ENCODE measurements at places on chromosomes 6 and 20.

GRCh38 chr20:51767867-51768758 is at the start of gene ATP9A:
TSS of gene ATP9A (minus strand) at chr20:51768390. CDS start at chr20:51768369, 21 bp downstream.
- no peak for DNase-seq

DNA sequence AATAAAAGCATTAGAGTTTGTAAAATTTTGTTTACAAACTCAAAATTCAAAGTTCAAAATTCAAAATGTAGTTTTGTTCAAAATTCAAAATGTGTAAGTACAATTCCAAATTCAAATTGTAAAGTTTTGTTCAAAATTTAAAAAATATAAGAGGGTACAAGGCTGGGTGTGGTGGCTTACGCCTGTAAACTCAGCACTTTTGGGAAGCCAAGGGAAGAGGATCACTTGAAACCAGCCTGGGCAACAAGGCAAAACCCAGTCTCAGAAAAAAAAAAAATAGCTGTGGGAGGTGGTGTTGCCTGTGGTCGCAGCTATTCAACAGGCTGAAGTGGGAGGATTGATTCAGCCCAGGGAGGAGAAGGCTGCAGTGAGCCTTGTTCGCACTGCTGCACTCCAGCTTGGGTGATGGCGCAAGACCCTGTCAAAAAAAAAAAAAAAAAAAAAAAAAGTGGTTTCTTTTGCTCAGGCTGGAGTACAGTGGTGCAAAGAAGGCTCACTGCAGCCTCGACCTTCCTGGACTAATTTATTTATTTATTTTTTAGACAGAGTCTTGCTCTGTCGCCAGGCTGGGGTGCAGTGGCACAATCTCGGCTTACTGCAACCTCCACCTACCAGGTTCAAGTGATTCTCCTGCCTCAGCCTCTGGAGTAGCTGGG is 5.4 kb upstream of the ZBTB12 start:
- DNase-seq = no peak

GRCh38 chr6:30323806-30324205 is 2.9 kb upstream of the TRIM39 start:
- no peak for DNase-seq

- no peak for DNase-seq
Observed at GRCh38 chr6:122790423-122791309, 1.6 kb downstream of the SMPDL3A start.

GRCh38 chr20:32162351-32162750 is 45.2 kb downstream of the PLAGL2 start:
- no peak for DNase-seq

GRCh38 chr20:57097245-57097915 is 169.1 kb downstream of the BMP7 start:
- DNase-seq = no peak

DNA sequence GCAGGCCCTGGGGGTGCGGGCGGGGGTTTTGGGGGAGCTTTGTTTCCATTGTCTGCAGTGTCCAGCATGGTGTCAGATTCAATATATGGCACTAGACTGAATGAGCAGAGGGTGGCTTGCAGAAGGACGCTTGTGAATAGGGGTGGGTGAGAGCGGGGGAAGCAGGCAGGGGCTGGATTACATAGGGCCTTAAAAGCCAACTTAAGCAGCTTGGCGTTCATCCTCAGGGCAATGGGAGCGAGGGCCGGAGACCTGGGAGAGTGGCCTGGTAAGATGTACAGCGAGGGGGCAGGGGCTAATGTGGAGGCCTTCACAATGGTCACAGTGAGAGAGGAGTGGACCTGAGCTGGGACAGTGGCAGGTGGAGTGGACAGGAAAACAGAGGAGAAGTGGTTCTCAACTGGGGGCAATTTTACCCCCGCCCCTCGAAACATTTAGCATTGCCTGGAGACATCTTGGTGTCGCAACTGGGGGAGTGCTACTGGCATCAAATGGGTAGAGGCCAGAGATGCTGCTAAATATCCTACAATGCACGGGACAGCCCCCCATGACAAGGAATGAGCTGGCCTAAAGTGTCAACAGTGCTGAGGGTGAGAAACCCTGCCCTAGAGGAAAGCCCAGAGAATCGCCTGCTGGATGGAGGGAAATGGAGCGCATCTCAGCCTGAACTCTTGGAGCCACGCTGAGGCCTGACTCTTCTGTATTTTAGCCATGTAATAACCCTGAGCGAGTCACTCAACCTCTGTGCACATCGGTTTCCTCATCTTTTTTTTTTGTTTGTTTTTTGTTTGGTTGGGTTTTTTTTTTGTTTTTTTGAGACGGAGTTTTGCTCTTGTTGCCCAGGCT is 15.1 kb upstream of the BAK1 start:
- no peak for DNase-seq

GRCh38 chr6:32462609-32463008 is 22.9 kb downstream of the HLA-DRA start:
- DNase-seq = peak; percentile 62

GRCh38 chr6:1624851-1625781 is 15.4 kb downstream of the FOXC1 start:
- no peak for DNase-seq

GRCh38 chr6:16929809-16930208 is 168.5 kb upstream of the ATXN1 start:
- DNase-seq = no peak

Data from activated T-cell treated with anti-CD3 and anti-CD28 coated beads for 48 hours (primary cell).